NCI-H1436 treated with DMSO at 0.1 percent for 48 hours (cell line): ENCODE measurements at places on chromosomes 5 and 9.

DNA sequence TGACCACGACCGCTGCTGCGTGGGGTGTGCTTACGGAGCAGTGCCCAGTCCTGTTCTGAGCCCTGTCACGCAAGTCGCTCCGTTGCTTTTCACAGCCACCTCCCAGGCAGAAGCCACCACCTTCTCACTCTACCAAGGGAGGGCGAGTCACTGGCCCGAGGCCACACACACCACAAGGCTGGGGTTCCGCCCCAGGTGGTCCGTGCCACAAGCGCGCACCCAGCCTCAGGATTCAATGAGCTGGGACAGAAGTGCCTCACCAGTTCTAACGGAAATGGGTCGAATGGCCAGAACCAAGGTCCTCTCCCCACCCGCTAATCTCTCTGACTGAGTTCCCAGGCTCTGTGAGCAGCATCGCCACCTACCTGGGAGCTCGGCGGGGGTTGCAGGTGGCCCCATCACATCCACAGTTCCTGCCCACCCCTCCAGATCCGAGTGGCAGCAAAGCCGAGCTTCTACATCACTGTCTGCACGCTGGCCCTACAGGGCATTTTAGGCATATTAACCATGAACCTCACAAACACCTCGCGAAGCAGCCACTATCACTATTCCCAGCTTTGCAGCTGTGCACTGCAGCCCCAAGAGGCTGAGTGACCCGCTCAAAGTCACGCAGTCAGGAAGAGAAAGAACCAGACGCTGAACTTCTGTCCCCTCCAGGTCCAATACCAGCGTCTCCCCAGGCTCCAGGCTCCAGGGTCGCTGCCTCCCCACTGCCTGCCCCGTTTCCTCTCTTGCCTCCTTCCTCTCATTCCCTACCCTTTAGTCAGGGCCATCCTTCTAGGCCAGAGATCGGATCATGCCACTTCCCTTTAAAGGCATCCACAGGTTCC is 92.1 kb upstream of the PHYKPL start:
- no peak for DNase-seq

GRCh38 chr5:176985516-176985915 is 21.1 kb downstream of the UIMC1 start:
- DNase-seq: no peak

DNA sequence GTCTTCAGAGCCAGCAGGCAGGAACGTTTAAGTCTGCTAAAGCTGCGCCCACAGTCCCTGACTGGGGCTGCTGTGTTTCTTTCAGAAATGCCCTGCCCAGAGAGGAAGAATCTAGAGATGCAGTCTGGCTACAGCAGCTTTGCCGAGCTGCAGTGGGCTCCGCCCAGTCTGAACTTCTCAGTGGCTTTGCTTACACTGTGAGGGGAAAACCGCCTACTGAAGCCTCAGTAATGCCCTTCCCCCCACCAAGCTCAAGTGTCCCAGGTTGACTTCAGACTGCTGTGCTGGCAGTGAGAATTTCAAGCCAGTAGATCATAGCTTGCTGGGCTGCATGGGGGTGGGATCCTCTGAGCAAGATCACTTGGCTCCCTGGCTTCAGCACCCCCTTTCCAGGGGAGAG is 78.4 kb downstream of the SREK1 start:
- DNase-seq: no peak

DNA sequence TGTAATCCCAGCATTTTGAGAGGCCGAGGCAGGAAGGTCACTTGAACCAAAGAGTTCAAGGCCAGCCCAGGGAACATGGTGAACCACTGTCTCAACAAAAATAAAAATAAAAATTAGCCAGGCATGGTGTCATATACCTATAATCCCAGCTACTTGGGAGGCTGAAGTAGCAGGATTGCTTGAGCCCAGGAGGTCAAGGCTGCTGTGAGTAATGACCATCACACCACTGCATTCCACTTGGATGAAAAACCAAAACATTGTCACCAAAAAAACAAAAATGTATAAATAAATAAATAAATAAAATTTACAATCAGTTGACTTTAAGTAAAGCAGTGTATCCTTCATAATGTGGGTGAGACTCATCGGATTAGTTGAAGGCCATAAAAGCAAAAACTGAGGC is 541.4 kb downstream of the CSNK1G3 start:
- no peak for DNase-seq

DNA sequence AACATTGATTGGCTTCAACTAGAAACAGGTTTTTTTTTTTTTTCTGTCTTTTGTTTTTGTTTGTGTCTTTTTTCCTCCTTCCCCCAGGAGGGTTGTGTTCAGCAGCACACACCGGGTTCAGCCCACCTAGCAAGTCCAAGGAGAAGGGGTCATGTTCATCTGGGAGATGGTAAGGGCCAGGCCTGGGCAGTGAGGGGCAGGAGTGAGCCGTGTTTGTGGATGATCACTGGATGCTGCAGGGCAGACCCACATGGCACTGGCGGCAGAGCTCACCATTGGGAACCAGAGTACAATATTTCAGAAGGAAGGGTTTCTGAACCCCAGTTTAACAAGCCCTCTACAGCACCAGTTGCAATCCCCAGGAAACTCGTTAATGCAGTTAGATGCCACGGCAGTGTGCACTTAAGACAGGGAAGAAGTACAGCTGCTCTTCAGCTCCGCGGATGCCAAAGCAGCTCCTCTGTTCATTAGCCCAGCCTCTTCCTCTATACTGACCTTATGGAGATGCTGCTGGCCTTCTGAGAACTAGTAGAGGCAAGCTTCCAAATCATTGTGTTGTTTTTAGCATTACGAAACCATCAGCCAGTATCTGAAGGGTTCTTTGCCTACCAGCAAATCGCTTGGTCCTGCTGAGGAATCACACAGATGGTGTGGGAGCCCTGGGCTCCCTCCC is 508.2 kb upstream of the WWC1 start:
- no peak for DNase-seq

- DNase-seq: no peak
These were observed 3.1 kb downstream of the POLR3G start for GRCh38 chr5:90477621-90478215.

GRCh38 chr5:141881886-141882285 is 3.7 kb upstream of the PCDH1 start:
- no peak for DNase-seq

DNA sequence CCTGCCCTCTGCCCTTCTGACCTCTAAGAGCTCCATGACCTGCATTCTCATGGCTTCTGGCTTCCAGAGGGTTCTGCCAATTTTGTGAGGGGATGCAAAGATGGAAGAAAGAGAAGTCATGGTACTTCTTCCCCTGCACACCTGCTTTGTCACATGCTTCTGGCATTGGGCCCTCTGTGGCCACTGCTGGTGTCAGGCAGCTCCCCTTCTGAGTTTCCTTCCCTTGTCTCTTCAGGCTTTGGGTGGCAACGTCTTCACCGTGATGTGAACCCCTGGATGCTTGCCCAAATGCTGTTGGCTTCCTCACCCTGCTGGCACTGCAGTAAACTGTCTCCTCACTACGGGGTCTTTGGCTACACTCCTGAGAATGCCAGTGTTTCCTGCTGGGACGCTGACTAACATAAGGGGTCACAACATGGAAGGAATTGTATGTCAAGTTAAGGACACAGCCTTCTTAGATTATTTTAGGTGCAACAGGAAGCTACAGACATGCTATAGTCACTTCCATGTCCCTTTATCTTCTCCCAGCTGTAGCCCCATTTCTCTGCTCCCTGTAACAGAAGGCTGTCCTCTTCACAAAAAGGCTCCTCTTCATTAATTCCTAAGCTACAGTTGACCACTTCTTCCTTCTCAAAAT is 8.9 kb upstream of the CLINT1 start:
- DNase-seq: no peak

- no peak for DNase-seq
These were observed 8.0 kb downstream of the NTNG2 start for GRCh38 chr9:132169672-132170392.

DNA sequence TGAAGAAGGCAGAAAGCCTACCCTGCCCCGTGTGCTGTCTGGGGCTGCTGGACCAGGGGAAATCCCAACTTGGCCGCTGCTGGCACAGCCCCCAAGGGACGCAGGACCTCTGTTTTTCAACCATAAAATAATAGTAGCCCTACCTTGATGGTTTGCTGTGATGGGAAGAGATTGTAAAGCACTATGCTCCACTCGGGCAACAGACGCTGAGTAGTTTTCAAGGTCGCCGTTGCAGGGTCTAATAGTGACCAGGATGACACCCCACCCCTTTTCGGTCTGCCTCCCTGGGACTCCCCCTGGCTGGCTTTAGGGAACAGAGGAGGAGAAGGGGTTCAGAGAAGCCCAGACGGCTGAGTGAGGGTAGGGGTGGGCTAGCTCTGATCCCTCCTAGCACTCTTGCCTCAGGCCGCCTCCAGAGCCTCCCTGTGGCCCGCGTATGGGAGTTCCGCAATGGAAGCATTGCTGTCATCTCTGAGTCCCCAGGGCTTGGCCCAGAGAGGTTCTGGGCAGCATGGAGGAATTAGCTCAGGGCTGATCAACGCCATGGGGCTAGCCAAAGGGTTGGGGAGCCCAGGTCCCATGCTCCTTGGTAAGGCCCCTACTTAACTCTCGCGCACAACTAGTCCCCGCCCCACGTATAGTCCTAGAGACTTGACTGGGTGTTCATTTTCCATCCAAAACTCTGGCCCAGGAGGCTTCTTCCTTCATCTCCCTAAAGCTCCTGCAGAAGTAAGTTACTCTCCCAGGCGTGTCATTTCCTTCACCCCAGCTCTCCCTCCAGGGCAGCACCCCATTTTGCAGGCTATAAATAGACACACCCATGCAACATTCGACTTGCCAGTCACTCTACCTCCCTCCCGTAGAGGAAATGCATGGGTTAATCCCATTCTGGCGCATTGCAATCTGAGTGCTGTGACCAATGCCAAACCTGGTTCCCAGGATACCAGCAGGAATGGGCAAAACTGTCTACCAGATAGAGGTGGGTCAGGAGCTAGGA is 1.1 kb upstream of the IRF1 start:
- DNase-seq: no peak

GRCh38 chr9:34271265-34272006 is 57.6 kb downstream of the KIF24 start:
- no peak for DNase-seq
